NCI-H2227 treated with DMSO at 0.1 percent for 48 hours (cell line): ENCODE measurements at places on chromosomes 6 and 20.

GRCh38 chr6:119658917-119659316 is 309.4 kb upstream of the MAN1A1 start:
- DNase-seq = no peak

DNA sequence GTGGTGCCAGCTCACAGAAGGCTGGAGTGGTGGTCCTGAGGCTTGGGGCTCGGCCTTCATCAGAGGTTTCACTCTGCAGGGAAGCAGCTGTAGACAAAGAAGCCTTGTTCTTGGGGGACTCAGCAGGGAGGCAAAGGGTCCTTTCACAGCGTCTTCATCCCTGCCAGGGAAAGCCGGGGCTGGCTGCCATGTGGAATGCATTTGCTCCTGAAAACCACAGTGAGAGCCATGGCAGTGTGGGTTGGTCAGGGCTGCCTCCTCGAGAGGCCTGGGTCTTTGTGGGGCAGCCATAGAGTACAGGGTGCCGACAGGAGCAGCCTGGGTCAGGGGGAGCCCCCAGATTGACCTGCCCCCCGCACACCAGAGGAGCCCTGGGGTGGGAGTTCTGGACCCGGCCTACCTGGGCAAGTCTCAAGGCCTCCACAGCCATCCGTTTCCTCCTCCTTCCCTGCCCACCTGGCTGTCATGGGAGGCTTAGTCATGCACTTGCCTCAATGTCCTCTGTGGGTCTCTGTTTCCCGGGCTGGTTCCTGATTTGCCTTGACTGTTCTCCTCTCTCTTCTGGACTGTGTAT is 144.0 kb downstream of the CDC5L start:
- no peak for DNase-seq

DNA sequence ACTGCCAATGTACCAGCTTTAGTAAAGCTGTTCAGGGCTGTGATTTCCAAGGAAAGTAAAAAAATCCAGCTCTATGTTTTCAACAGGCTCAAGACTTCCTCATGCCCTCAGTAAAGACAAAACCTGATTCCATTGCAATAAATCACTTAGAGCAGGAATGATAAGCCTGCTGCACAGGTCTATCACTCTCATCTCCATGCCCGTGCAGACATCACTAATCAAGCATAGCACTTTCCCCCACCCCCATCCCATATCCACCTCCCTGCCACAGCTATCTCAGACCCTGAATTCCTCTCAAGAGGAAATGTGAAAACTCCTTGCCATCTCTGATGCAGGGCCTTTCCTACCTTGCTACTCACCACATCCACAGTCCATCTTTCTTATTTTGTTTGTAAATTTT is 554.9 kb downstream of the MAFB start:
- no peak for DNase-seq

DNA sequence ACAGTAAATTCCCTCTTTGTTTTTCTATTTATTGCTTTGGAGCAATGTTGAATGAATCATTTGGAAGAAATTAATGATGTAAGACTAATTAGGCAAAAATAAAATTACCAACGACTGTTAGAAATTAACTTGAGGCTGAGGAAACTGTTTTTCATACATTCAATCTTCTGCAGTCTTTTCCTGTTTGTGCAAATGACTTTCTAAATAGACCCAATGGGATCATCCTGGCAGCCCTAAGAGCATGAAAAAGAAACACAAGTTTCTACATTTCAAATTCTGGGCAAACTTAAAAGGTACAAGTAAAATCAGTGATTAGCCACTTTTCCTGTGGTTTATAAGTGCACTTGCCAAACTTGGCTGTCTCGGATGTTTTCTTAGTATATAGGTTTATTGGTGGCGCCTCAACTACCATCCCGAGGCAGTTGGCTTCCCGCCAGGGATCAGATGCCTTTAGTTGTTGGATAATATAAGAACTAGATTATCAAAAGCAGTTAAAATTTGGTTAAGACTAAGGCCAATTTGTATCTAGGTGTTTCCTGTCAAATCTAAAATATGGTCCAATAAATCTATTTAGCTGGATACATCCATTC is 181.2 kb downstream of the ISM1 start:
- no peak for DNase-seq

DNA sequence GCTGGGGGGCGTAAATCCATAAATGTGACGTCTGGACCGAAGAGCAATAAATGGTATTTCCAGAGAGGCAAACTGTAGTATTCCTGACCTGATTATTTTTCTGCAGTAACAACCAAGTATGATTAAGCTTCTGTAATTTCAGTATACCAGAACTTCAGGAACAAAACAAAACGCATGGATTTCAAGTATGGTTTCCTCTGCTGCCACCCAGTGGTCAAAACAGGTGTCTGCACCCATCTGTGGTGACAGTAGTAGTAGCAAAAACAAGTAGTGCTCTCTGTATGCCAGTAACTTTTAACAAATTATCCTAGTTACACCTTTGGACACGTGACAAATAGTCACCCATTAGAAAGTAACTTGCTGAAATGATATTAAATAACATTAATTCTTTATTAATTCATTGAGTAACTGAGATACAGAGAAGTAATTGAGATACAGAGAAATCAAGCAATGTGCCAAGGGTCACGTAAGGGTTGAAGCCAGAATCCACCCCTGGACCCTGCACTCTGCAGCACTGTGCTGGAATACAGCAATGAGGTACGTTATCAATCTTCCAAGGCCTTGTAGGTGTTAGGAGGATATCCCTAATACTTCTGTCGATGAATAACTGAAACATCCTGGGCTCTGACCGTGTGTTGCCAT is 7.9 kb downstream of the CALHM4 start:
- peak; percentile 49 for DNase-seq

GRCh38 chr20:58102261-58102660 is 126.2 kb downstream of the ANKRD60 start:
- DNase-seq = no peak

DNA sequence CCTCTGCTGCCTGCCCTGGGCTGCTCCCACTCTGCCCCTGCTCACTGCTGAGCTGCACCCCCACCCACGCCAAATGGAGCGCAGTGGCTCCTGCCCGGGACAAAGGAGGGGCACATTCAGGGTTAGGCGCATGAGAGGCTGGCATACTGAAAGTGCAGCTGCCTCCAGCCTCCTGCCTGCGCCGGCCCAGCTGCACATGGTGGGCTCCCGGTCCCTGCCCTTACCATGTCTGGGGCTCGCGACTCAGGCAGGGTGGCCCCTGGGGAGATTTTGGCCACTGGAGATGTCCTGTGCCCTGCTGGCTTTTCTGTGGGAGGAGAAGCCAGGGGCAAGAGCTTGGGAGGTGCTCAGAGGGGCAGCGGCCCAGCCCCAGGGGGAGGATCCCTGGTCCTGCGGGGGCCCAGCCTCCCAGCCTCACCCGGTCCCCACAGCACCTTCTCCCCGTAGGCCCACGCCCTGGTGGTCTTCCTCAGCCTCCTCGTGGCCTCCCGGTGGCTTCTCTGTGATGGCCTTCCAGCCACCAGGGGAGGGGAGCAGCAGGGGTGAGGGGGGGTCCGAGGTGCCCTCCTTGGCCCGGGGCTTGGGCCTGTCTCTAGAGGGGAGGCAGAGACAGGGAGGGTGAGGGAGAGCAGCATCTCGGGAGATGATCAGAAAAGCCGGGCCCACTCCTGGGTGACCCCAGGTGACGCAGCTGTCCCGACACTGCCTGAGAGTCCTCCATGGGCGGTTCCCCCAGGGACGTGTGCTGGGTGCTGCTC is 8.4 kb upstream of the CABLES2 start:
- DNase-seq = no peak

- no peak for DNase-seq
Observed at GRCh38 chr6:13526357-13526726, 38.9 kb upstream of the GFOD1 start.

DNA sequence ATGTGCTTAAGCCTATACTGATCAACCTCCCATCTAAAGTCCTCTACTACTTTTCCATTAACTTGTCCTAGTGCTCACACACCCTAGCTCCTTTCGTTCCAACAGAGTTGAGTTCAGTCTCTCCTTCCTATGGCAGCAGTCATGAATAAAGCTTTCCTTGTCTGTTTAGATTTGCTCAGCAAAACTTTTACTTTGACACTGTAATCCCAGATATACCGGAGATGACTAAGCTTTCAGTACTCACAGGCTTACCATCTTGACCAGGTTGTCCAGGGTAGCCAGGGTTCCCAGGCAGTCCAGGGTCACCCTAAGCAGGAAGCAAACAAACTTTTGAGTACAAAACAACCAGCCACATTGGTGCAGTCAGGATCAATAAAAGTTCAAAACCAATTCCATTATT is 90.7 kb downstream of the COL21A1 start:
- no peak for DNase-seq

DNA sequence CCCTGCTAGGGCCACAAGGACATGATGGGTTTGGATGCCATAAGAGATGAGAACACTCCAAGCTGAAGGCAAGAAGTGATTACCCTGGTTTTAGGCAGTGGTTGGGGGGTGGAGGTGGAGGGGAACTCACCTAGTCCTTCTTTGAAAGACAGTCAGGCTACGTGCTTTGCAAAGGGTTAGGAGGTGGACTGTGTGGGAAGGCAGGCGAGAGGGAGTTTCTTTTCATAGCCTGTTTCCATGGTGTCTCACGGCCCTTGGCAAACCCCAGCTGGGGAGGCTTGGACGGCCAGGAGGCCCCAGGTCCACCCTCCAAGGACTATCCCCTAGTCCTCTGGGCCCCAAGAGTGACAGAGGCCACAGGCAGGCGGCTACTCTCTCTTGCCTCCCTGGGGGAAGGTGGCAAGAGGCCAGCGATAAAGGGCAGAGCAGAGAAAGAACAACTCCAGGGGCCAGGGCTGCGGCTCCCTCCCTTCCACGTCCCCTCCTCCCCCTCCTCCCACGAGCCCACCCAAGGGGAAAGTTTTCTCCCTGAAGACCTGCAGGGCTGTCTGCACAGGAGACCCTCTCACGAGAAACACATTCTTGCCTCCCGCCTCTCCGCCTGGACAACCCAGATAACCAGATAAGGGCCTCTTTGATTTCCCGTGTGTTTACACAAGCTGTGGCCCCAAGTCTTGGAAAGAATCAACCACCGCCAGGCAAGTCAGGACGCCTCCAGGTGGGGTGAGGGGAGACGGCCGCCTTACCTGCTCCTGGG is 74.4 kb downstream of the NOL4L start:
- DNase-seq = no peak

- no peak for DNase-seq
Observed at GRCh38 chr6:166156942-166157341, 10.7 kb downstream of the TBXT start.

- no peak for DNase-seq
Observed at GRCh38 chr6:6332811-6333244, 12.4 kb upstream of the F13A1 start.

DNA sequence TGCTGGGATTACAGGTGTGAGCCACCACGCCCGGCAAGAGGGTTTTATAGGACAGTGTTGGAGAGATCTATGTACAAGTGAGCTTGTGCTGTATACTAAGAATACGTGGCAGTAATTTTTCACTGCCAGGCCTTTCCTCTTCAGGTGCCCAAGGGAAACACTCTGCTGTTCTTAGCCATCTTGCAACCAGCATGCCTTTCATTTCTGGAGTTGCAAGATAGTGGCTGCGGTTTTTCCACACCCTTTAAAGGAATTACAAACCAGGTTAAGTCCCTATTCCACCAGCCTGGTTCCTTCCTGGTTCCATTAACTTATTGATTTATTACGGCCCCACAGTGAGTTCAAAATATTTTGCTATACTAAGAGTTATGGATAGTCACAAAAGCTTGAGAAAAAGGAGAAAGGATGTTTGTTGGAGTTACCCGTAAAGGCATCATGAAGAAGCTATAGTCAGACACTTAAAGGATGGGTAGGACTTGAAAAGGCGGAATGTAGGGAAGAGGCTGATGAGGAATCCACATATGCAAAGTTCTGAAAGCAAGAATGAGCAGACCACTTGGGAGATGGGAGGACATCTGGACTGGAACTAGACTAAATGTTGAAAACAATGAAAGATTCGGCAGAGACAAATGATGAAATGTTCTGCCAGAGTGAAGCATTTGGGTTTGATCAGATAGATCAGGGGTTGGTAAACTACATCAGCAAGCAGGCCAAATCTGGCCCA is 61.4 kb upstream of the ASIP start:
- DNase-seq = no peak

- no peak for DNase-seq
Observed at GRCh38 chr6:61586934-61587537, 699.0 kb downstream of the KHDRBS2 start.

GRCh38 chr6:69865126-69865525 is 1.2 kb upstream of the COL19A1 start:
- DNase-seq = no peak

GRCh38 chr6:149223904-149224351 is 93.6 kb upstream of the TAB2 start:
- no peak for DNase-seq

- DNase-seq = no peak
Observed at GRCh38 chr20:33677991-33678702, 3.9 kb upstream of the NECAB3 start.

GRCh38 chr6:112243861-112244827 is 10.2 kb downstream of the LAMA4 start:
- DNase-seq = no peak

DNA sequence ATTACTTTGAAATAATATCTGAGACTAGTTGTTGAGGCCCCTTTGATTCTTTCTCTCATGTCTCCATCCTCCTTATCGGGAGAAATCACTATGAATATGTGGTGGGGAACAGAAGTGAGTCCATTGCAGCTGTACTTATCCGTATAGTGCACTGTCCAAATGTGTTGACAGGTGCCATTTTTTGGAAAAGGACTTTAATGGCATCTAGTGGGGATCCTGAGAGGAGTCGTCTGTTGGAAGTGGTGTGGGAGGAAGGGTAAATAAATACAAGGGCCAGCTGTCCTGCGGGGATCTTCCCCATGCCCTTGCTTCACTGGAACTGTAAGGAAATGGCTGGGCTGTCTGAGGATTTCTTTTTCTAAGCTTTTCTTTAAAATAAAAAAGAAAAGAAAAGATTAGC is 19.4 kb downstream of the TPX2 start:
- peak; percentile 14 for DNase-seq

DNA sequence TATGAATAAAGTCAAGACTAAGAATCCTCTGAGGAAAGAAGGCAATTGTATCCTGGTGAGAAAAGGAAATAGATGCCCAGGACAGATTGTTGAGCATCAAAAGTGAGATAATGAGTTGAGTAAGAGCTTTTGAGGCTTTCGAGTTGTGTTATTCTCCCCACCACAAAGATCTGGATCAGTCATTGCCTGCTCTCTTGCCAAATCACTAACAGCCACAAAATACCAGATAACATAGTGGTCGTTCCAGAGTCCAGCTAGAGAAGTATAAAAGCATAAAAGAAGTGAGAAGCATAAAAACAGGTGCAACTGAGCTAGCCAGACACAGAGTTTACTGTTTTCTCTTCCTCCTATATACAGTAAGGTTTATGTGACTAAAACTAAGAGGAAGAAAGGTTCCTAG is 4.9 kb downstream of the SPINT4 start:
- DNase-seq = no peak
